Nephron progenitor cell (in vitro differentiated cells): ENCODE measurements at places on chromosomes 7 and 10.

GRCh38 chr7:77674878-77675277, 21.4 kb upstream of the RSBN1L start:
- DNase-seq = no peak

- DNase-seq = no peak
Measured at GRCh38 chr7:127322351-127322750, 69.6 kb upstream of the GRM8 start.

- DNase-seq = no peak
Measured at GRCh38 chr10:131685576-131685975, 215.2 kb upstream of the PPP2R2D start.

- no peak for DNase-seq
Measured at GRCh38 chr10:77906951-77907421, 19.6 kb downstream of the DLG5 start.

- DNase-seq = no peak
Measured at GRCh38 chr10:119500821-119501220, 41.7 kb downstream of the RGS10 start.

DNA sequence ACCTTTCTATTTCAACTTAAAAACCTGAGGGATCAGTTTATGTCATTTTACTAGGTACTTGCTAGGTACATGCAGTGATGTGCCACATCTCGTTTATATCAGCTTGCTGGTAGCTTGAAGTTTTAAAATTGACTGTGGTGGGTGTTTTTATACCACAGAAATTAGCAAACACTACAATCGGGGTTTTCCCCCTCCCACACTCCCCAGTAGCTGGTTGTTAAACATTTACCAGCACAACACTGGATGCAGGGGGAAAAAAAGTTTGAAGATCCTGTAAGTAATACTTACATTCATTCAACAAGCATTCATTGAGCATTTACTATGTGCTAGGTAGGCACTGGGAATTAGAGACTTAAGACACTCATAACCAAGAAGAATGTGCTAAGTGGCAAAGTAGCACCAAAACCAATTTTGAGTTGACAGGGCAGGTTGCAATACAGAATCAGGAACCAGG, 32.6 kb downstream of the USP6NL start:
- DNase-seq = no peak

DNA sequence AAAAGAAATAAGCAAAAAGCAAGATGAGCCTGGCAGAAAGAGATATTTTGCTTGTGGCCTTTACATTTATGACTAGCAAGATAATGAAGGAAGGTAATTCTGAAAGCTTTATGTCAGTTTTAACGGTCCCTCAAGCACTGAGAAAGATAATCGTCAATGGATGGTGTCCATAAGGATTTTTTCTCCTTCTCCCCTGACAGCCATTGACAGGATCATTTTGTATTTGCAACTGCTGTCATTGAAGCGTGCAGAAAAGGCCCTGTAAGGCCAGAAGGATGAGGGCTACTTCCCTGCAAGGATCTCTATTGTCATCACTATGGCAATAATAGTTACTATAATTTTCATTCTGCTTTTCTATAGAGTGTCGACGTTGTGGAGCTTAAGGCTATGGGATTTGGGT, 994 bp upstream of the LRGUK start:
- no peak for DNase-seq
